Stimulated activated CD8-positive, alpha-beta memory T cell treated with anti-CD3 and anti-CD28 coated beads, Interleukin-4, amount 100 ng/mL, for 4 hours (primary cell): ENCODE measurements at places on chromosomes 1 and 21.

- no peak for DNase-seq
Observed at GRCh38 chr1:7218210-7218832, 433.1 kb downstream of the CAMTA1 start.

DNA sequence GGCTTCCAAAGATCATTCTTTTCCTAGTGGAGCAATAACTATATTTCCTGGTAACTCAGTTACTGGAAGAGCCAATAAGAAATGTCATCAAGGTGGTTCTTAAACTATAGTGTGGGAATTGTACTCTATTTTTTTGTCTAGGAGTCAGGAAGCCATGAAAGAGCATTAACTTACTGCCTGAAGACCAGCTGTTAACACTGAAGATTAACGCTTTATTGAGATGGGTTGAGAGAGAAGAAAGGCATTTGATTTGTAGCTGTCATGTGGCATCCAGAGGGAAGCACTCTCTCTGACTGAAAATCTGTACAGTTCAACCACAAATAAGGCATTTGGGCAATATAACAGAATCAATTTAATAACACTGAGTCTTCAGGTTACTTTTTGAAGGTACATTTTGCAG is 76.0 kb downstream of the DNM3 start:
- no peak for DNase-seq

GRCh38 chr1:30698401-30698981 is 24.9 kb downstream of the MATN1 start:
- no peak for DNase-seq

DNA sequence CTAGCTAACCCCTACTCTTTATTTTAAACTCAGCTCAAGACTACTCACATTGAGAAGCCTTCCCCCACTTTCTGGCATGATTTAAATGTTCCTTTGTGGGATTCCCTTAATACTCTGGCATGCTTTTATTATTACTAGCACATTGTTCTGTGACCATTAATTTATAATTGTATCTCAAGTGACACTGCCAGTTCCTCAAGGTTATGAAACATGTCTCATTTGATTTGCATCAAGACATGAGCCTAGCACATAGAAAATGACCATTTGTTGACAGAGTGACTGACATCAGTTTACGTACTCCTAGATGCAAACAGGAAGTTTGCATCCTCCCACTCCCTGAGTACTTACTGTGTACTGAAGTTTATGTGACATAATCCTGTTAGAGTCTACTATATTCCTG is 15.2 kb downstream of the RGS4 start:
- no peak for DNase-seq

DNA sequence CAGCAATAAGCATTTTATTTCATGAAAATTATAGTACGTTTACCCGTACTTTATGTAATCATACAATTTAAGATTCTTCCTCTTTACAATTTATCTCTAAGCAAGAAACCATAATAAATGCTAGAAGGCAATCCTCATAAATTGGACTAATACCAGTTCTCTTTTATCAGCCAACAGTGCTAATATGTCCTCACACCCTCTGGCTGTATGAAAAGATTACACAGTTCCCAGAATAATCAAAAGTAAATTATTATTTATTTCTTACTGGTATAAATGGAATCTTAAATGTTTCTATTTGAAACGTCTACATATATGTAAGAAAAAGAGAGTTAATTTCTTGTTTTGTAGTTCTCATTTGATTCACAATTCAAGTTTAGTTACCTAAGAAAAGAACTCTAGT is 3.1 kb upstream of the CDKN2C start:
- no peak for DNase-seq

GRCh38 chr1:156241926-156242325 is at the start of gene BGLAP:
Gene BGLAP, plus strand, starts transcription at chr1:156242184. Its CDS starts 48 bp downstream, at chr1:156242232.
- no peak for DNase-seq

- no peak for DNase-seq
Observed at GRCh38 chr1:174800216-174800851, 199.4 kb upstream of the CACYBP start.

DNA sequence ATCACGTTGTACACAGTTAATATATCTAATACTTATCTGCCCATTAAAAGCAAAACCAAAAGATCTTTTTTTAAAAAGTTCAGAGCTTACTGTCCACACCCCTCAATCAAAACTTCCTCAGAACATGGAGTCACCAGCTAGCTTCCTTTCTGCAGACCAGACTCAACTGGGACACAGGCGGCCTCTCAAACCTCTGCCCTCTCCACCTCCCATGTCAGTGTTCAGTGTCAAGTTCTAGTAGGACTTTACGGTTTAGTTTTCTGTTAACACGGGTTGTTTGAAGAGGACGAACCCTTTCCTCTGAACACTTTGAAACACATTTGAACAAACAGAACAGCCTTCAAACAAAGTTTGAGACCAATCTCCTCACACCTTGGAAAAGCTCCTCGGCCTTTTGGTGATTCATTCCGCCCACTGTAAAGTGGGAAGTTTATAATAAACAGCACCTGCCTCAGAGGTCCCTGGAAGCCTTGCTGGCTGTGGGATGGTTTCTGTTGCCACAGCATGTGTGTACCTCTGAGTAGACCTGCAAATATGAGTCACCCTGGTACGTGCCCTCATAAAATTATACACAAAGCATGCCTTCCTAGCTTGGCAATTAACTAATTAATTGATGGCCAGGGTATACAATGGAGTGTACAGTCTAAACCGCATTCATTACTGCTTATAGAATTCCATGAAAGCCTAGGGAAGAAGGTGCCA is 48.4 kb upstream of the SIPA1L2 start:
- DNase-seq: no peak

DNA sequence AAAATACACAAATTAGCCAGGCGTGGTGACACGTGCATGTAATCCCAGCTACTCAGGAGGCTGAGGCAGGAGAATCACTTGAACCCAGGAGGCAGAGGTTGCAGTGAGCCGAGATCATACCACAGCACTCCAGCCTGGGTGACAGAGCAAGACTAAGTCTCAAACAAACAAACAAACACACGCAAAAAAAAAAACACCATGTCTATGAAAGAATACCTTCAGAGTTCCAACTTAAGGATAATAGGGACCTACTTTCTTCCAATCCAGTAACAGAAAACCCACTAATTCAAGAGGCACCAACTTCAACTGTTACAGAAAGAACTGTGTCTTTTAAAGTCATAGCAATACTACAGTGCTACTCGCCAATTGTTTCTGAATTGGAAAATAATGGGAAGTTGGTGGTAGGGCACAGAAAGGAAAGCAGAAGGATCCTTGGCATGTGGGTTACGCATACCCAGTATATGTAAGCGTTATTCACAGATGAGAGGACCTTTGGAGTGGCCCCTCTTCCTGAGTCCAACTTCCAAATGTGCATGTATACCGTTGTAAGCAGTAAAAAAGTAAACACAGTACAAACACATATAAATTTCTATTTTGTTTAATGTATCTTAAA is 87.0 kb downstream of the ACBD6 start:
- DNase-seq: no peak

DNA sequence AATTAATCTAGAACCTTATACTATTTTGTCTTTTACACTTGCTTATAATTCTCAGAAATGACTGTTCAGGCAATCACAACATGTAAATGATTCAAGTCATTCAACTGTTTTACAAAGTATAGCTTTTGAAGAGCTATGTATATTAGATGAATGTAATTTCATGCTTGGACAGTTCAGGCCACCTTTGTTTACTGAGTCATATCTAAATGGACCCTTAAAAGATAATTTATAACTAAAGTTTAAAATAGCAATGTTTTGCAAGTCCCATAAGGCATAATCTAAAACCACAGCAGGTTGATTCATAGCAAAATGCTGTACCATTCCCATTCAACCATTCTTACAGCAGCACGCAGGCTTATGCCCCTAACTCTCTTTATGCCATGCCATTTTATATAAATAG is 64.8 kb downstream of the PIK3R3 start:
- DNase-seq: no peak

GRCh38 chr1:248703674-248704073 is 1.1 kb upstream of the OR14I1 start:
- no peak for DNase-seq

- no peak for DNase-seq
Observed at GRCh38 chr1:15714406-15715136, 21.5 kb upstream of the SLC25A34 start.

- DNase-seq: no peak
Observed at GRCh38 chr1:239786464-239786863, 305.2 kb upstream of the FMN2 start.

GRCh38 chr1:210866532-210866931 is 267.4 kb downstream of the KCNH1 start:
- no peak for DNase-seq

DNA sequence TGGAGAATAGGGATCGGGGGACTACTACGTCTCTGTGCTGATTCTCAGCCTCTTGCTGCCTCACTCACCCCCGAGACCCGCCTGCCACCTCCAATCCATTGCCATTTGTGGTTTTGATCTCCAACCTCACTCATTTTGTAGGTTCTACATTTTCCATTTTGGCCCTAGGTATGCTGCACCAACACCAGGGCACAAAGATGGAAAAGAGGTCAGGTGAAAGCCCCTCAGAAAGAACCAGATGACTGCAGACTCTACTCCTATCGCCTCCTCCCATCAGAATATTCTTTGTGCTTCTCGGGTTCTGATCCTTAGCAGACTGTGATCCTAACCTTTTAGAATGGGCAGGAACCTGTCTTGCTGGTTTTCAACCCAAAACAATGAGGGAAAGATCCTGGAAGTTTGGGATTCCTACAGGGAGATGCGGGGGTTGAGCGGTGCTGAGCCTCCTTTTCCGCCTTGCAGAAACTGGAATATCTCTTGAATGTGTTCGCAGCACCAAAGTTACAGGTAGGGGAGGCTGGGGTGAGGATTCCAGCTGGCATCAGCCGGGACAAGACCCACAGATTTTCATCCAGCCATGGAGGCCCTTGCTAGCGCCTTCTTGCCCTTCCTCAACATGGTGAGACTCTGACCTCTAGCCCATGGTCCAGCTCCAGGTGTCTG is 53.1 kb downstream of the RHBG start:
- no peak for DNase-seq

GRCh38 chr1:56414728-56415224 is 164.6 kb downstream of the PLPP3 start:
- DNase-seq: no peak

DNA sequence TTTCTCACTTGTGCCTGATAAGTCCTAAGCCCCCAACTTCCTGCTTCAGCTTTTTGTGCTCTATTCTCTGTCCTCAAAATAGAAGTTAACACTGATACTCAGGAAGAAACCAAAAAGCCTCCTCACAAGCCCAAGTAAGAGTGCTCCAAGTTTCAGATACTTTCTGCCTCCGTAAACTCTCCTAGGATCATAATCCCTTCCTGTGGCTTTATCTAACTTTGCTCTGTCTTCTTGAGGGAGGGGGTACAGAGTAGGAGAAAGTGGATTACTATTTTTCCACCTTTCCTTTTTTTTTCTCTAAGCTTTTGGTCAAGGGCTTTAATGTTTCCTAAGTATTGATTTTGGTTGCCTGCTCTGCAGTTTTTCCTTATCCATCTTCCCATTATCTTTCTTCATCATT is 54.6 kb downstream of the DPH5 start:
- no peak for DNase-seq

DNA sequence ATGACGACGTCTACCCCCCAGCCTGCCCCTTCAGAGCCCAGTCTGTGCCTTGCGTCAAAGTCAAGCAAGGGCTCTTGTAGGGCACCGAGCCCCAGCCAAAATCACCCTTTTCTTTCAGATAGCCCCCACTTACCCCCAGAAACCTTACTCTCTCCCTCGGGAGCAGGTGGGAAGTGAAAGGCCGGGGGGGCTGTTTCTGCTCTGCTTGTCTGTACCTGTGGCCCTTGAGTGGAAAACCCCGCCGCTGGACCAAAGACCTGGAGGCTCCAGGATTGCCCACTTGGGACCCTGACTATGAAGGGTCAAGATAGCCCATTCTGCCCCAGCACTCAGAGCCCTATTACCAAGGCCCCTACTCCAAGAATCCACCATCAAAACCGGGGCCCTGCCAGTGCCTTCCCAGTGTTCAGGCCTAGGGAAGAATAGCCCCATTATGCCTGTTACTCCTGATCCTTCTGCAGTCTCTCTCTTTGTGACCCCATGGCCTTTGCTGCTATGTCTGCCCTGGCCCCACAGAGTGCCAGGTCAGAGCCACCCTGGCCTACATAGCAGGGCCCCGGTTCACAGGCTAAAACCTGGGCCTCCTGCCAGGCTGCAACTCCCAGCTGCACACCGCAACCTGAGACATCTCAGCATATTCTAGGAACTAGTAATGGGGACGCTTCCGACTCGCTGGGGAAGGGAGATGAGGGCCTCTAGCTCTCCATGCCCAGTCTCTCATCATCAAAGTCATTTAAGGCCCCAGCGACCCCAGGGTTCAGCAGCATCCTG is 22.2 kb upstream of the HPDL start:
- DNase-seq: no peak

- DNase-seq: peak; percentile 38
Observed at GRCh38 chr1:45686015-45686287, 382 bp downstream of the GPBP1L1 start.

DNA sequence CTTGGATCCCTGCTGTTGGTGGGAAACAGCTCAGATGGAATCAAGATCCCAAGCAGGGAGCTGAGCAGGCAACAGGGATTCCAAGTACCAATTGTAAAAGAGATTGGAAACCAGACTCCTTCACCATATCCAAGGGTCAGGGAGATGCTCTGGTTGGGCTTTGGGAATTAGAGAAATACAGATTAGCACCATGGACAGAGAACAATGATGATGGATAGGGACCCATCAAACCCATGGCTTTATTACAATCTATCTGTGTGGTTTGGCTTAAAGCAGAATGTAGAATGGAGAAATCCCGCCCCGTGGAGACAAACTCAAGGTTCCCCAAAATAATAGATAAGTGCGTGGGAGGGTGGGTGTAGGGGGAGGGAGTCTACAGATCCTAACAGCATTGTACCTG is 120.7 kb upstream of the CSF3R start:
- no peak for DNase-seq

GRCh38 chr1:95246511-95246910 is 12.5 kb downstream of the RWDD3 start:
- DNase-seq: no peak

DNA sequence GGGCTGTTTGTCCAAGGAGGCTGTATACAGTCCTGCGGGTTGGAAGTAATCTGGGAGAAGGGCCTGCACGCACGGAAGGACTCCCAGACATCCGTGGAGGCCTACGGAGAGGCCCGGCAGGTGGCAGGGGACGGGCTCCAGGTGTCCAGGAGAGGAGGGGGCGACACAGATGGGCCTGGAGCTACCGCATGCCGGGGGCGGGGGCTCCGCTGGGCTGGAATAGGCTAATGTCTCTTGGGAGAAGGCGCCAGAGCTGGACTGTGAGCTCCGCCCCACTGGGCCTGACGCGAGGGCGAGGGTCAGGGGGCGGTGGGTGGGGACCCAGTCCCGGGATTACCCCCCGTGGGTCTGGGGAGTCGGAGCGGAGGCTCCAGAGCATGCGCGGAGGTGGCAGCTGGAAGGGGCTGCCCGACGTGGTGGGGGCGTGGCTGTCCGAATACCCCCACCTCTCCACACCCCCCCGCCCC is 659 bp downstream of the AGO1 start:
- DNase-seq: peak; percentile 22

- DNase-seq: no peak
Observed at GRCh38 chr1:209648931-209649776, 3.1 kb downstream of the LAMB3 start.

- no peak for DNase-seq
Observed at GRCh38 chr1:230679192-230679591, 34.7 kb downstream of the AGT start.
